ENCODE measurements at places on chromosomes 6 and 20. TPM values are rescaled to one million over a fixed set of nuclear protein-coding genes. Genes with fewer than 3 reads are reported as not detected.
A peak's percentile ranks its signal among the peaks of the same experiment; 100 is the strongest.

DNA sequence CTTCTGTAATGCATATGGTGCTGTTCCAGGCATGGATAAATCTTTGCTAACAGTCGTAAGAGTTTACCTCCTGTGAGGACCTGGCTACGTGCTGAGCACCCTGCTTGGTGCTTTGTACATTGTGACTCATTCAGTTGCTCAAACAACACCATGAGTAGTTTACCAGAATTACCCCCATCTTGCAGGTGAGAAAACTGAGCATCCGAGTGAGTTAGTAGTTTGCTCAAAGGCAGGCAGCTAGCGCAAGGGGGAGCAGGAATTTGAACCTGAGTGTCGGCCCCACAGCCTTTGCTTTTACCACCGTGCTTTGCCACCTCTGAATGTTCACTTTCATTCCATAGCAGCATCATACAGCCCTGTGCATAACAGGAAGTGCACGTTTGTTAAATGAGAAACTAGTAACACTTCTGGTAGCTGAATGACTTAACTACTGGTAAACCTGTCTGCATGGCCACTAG is 121.9 kb downstream of the MTHFD1L start:
- DNase-seq = no peak

DNA sequence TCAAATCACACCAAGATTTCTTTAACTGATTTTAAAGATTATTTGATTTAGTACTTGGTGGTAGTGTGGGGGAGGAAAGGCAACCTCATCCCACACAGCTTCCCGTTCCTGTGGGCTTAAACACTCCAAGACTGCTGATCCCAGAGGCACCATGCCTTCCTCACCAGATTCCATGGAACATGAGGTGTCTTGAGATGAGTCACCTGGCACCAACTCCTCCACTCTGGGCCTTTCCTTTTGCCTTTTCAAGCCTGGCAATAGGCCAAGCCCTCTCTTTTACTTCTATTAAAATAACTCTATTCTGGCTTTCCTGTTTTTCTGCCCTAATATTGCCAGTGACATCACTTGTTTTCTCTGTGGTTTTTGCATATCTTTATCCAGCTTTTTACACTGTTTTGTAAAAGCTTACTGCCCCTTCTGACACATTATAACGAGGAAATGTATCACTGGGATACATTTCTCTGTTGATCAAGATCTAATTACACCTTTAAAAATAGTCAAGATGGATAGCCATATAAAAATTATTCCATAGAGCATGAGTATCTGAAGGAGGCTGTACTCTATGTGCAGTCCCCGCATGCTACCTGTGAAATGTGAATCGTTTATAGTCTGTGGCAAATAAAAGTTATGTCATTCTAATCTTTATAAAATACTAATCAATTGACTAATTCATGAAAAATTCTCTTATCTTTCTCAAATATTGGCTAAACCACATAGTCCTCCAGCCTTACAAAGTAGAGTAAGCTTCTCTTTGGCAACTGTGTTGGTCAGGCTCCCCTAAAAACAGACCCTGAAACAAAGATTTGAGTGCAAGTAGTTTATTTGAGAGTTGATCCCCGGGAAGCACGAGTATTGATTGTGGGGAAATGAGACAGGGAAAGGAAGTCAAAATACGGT is 257.8 kb upstream of the KCNQ5 start:
- DNase-seq = no peak

KCNQ2 gene
- total RNA-seq = not detected

BTN1A1 gene
- not detected for total RNA-seq

GRCh38 chr6:70310063-70310694 is 7.3 kb upstream of the COL9A1 start:
- no peak for DNase-seq

GRCh38 chr6:21478883-21479539 is 114.5 kb upstream of the SOX4 start:
- DNase-seq = no peak

GRCh38 chr6:108920751-108921150 is 72.5 kb downstream of the ARMC2 start:
- no peak for DNase-seq

GRCh38 chr6:166253778-166254204 is 54.4 kb downstream of the PRR18 start:
- peak; percentile 91 for DNase-seq

GRCh38 chr20:63409066-63409833 is 48.1 kb upstream of the CHRNA4 start:
- DNase-seq = no peak

DNA sequence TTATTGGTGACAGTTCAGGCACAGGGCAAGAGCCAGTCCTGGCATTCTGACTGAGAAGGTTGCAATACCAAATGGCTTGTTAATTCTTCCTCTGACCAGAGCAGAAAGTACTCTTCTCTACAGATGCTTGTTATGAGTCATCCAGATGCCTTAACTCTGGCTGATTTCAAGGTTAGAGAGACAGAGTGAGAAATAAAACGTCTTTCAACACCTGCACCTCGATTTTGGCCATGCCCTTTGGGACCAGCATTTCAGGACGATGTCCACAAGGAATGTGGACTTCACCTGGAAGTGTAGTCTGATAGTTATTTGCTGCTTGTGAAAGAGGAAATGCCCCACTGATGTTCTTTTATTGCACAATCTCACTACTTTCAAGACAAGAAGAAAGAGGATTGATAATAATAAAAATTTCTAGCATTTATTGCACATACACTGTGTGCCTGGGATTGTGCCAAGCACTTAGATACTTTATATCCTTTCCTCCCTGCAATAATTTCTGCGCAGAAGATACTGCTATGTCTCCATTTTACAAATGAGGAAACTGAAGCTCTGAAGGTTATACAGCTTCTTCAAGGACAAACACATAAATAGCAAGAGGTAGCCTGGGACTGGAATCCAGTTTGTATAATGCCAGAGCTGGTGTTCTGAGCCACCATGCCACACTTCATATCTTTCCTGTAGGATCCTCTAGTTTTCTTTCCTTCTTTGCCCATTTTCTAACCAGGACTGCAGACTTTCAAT is 33.5 kb upstream of the MCM3 start:
- DNase-seq = no peak

HRH3 gene
- not detected for total RNA-seq

PLG gene
- total RNA-seq = 0.89 TPM

DNA sequence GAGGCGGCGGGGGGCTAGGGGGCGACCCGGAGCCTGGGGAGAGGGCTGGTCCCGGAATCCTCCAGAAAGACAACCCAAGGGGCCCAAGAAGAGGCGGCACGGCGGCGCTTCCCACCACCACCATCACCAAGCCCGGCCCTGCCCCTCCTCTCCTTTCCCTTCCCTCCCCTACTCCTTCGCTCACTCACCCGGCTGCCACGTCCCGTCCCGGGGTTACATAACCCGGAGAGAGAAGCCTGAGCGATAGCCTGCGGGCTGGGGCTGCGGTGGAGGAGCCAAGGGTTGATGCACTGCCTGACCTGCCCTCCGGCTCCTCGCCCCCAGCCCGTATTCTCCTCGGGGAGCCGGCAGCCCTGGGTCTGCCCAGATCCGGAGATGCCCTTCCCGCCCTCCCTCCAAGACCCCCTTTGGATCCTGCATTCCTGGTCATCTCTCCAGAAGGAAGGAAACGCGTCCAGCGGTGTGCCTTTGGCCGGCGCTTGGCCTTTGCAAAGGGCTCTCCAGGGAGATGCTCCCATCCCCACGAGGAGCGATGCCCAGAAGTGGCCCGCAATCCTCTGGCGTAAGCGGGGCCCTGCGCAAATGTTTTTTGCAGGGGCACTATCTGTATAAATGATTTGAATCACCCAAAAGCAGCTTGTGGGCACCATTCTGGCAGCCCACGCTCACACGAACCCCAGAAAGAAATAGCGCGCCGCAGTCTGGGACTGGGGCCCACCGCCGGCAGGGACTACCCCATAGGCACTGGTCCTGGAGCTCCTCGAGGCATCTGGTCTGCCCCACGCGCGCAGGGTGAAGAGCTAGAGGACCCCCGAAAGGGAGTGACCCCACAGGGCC is 4.6 kb upstream of the CPXM1 start:
- peak; percentile 63 for DNase-seq

DNA sequence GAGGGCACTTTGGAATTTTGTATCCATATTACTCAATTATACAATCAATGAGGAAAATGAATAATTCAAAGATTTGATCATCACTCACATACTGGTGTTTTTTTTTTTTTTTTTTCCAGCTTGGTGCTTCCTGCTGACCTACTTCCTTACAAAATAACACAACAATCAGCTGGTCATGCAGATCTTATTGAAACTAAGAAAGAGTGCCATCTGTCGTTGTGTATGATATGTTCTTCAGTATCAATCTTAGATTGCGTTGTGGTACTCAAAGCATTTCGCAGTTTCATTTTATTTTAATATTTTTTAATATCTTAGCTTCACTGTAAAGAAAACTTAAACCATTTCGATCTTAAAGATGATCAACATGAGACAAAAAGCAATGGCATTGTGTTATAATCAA is 155.6 kb downstream of the OGFRL1 start:
- no peak for DNase-seq

DNA sequence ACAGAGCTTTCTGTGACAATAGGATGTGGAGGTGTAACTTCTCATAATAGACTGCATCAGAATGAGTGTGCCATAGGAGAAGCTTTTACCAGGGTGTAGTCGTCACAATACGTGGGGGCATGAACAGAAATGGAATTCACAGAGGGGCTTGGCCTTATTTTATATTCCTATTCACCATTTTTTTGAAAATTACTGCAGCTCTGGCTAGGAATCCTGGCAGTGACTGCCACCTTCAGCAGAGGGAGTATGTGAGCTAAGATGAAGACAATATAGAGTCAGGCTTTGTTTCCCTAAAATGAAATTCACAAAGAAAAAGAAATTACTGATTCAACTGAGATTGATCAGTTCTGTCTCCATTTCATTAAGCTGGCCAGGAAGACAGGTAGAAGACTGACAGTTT is 13.9 kb downstream of the TOMM6 start:
- no peak for DNase-seq

DNA sequence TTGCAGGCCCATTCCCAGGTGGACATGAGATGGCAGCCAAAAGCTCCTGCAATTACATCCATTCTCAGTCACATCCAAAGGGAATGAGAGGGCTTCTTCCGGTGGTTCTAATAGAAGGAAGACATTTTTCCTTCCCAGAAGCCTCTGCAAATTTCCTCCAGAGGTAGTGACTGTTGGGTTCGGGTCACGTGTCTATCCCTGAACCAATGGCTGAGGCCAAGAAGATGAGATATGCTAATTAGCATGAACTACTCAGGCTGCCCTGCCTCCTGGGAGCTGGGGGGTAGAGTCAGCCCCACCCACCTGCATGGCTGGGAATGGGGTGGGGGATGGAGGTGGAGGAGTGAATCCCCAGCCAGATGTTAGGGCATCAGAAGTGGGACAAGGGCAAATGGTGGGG is 61.3 kb upstream of the IYD start:
- no peak for DNase-seq

- no peak for DNase-seq
Observed at GRCh38 chr6:32475392-32476206, 35.9 kb downstream of the HLA-DRA start.

DNA sequence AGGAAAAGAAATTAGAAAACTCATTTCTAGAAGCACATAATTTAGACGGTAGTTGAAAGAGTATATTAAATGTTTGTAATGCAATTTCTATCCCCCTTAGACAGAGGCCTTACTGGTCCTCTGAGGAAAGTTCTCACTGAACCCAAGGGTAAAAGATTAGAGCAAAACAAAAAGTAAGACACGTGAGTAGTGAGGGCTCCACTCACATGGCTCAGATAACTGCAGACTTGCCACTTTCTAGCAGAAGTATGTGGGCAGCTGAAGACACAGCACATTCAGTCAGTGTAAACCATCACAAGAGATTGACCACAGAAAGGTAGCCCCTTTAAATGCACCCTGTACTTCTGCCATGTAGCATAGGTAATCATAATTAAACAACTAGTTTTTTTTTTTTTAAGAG is 193.8 kb downstream of the BTBD9 start:
- DNase-seq = no peak

- no peak for DNase-seq
Observed at GRCh38 chr20:38131588-38132121, 33.4 kb downstream of the TGM2 start.

- DNase-seq = no peak
Observed at GRCh38 chr6:86949771-86950170, 12.4 kb downstream of the HTR1E start.

BAK1 gene
- total RNA-seq = 13.8 TPM

DNA sequence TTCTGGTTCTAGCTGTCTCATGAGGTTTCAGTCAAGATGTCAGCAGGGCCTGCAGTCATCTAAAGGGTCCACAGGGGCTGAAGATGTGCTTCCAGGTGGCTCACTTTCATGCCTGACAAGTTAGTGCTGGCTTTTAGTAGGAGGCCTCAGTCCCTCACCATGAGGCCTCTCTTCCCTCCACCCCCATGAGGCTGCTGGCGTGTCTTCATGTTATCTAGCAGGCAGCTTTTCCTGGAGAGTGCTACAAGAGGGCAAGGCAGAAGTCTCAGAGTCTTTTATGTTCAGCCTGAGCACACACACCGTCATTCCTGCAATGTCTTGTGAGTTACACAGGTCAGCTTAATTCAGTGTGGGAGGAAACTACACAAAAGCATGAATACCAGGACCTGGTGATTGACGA is 769.9 kb downstream of the HDGFL1 start:
- no peak for DNase-seq

- DNase-seq = no peak
Observed at GRCh38 chr6:56739836-56740815, 97.4 kb upstream of the DST start.

PACRG gene
- 3.1 TPM for total RNA-seq

- no peak for DNase-seq
Observed at GRCh38 chr20:60148885-60149284, 190.7 kb downstream of the CDH26 start.

DNA sequence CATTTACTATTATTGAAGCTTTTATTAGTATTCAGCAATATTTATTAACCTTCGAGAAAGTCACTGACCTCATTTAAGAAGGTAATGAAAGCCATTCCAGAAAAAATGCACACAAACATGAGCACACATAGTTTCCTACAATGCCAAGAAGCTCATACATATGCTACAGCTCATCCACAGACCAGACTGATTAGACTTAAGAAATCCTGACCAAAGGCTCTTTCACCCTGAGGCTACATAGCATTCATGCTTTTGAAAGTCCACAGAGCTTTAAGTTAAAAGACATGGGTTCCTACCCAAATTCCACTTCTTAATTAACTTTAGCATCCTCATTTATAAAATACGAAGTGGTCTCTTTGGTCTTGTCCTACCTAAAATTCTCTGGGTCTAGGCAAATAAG is 430.4 kb downstream of the TBC1D32 start:
- DNase-seq = no peak

GRCh38 chr6:117191448-117191847 is 73.9 kb upstream of the VGLL2 start:
- DNase-seq = no peak

DNA sequence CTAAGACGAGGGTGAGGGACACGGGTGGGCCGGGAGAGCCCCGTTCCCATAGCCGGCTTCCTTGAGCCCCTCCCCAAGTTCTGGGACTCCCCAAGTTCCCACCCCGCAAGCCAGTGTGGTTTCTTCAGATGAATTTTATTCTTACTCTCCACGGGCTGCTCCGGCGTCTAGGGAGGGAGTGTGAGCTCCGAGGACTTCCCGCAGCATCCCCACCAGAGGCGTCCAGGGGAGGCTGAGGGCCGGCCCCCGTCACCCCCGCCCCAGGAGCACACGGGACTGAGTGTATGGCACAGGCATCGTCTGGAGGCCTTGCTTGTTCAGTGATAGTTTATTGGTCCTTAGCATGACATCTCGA is 10.0 kb upstream of the SLC4A11 start:
- DNase-seq = no peak
